Activated CD8-positive, alpha-beta memory T cell treated with anti-CD3 and anti-CD28 coated beads, Interleukin-2, amount 50 U/mL, for 48 hours (primary cell): ENCODE measurements at places on chromosomes 6 and 20.

GRCh38 chr20:41509316-41510200, 108.6 kb downstream of the CHD6 start:
- DNase-seq: no peak

GRCh38 chr6:52972989-52973388, 22.1 kb downstream of the GSTA4 start:
- no peak for DNase-seq

- no peak for DNase-seq
These were observed 37.8 kb downstream of the NCOA7 start for GRCh38 chr6:125828476-125829039.

DNA sequence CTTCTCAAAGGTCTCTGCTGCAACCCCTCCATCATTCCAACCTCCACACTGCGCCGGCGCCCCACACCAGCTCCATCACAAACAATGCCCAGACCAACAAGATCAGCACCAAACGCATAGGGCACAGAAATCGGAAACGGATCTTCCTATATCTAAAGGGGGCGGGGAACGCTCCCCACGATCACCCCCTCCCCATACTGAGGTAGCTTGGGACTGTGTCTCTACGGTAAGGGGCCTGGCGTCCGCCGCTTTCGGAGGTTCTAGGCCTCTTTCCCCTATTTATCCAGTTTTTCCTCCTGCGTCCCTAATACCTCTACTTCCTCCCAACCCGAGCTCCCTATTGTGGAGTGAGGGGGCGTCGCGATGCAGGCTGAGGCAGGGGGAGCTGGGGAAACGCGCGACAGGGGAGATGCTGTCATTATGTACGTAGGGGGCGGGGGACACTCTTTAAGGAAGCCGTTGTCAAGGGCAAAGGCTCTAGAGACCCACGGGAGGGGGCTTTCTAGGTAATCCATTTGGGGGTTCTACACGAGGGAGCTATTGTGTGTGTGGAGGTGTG, 909 bp downstream of the DNAAF9 start:
- no peak for DNase-seq

DNA sequence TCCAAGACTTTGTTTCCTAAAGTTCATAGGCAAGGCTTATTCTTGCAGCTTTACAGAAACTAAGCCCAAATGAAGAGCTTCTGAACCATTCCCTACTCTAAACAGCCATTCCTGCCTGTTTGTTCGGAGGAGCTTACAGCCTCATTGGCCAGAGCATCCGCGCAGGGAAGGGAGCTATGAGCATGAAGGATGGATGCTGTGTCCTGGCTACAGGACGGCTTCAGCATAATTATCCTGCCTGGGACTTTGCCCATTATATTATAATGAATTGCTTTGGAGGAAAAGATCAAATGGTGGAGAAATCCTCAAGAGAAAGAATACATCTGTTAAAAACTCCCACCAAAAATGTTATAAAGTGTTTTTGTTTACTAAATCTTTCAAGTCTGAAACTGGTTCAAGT, 378.2 kb upstream of the BTBD3 start:
- DNase-seq: no peak

GRCh38 chr6:133456944-133457343, 215.8 kb downstream of the EYA4 start:
- DNase-seq: no peak
